ENCODE measurements at places on chromosomes 3 and 15.

GRCh38 chr3:169060037-169060436 lies 603.5 kb downstream of the MECOM start:
- peak; percentile 13 for DNase-seq

GRCh38 chr3:117674321-117674720 lies 964.7 kb downstream of the TUSC7 start:
- no peak for DNase-seq

- peak; percentile 95 for DNase-seq
Measured at GRCh38 chr3:48598323-48599076, 3.4 kb upstream of the COL7A1 start.

- no peak for DNase-seq
Measured at GRCh38 chr15:89632563-89633430, 22.5 kb downstream of the KIF7 start.

- DNase-seq, result no peak
Measured at GRCh38 chr3:191301782-191302411, 27.3 kb upstream of the CCDC50 start.

DNA sequence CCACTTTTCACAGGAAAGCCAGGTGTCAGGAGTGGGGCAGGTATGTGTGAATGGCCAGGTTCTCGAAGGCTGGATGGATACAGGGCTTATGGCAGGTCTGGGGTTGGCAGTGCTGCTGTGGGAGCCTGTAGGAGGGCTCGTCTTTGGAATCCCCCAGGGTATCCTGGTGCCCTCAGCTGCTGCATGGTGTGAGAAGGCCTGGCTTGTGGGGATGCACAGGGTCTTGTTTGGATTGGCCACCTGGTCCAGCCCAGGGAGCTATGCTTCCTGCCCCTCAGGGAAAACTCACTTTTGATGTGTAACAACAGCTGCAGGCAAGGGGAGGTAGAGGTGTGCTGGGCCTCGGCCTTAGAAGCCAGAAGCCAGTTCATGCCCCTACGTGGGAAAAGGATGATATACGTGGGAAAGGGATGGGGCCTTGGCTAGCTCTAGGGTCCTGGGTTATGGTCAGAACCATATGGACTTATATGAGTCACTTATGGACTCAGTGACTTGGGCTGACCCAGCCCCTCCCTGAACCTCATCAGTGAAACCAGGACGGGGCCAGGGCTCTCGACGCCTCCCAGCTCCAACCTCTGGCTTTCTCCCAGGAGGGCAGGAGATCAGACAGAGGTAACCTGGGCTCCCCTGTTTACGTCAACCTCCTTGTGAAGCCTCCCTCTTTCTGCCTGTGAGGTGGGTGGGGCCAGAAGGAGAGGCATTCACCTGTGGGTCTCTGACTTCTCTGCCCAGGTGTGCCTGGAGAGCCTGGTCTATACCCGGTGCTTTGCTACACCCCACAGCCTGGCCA lies 37.8 kb upstream of the CSPG4 start:
- no peak for DNase-seq

GRCh38 chr15:26083896-26084295 lies 220.8 kb upstream of the ATP10A start:
- peak; percentile 28 for DNase-seq

GRCh38 chr3:37400945-37401344 lies 226.6 kb upstream of the LRRFIP2 start:
- DNase-seq, result no peak

DNA sequence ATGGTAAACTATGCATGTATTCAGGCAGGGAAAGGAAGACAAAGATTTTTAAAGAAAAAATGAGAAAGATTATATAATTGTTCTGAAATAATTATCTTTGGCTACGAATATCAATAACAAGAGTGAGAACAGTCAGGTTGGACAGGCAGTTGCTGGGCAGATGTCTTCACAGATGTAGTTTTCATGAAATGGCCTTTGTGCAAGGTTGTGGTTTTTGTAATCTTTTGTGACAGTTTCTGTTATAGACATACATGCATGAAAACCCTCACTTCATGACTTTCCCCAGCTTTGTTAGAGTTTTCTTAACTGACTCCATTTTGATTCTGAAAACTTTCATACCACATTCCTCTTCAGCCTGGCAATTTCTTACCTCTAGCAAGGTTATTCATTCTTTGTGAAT lies 34.9 kb upstream of the SLC25A36 start:
- no peak for DNase-seq

GRCh38 chr3:12707449-12707848 lies 43.5 kb upstream of the RAF1 start:
- no peak for DNase-seq

GRCh38 chr3:55774856-55775255 lies 287.8 kb upstream of the WNT5A start:
- DNase-seq, result no peak

- DNase-seq, result peak; percentile 84
Measured at GRCh38 chr3:53773611-53774368, 72.4 kb downstream of the CHDH start.

DNA sequence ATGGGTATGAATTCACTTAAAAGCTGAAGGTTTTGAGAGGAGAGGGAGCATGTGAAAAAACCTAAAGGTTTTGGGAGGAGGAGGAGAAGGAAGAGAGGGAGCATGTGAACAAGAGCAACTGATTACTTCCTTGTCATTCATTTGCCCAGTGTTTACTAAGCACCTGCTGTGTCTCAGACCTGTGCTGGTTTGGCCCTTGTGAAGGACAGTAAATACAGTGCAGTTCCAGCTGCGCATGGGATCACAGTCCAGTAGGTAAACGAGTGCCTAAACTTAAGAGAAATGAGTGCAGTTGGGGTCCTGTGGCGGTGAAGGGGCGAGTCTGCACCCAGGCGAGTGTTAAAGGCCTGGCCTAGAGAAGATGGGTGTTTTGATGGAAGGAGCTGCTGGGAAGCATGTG lies 38.6 kb downstream of the IGF1R start:
- no peak for DNase-seq

GRCh38 chr3:9750556-9751411 lies 1.0 kb downstream of the OGG1 start:
- no peak for DNase-seq

DNA sequence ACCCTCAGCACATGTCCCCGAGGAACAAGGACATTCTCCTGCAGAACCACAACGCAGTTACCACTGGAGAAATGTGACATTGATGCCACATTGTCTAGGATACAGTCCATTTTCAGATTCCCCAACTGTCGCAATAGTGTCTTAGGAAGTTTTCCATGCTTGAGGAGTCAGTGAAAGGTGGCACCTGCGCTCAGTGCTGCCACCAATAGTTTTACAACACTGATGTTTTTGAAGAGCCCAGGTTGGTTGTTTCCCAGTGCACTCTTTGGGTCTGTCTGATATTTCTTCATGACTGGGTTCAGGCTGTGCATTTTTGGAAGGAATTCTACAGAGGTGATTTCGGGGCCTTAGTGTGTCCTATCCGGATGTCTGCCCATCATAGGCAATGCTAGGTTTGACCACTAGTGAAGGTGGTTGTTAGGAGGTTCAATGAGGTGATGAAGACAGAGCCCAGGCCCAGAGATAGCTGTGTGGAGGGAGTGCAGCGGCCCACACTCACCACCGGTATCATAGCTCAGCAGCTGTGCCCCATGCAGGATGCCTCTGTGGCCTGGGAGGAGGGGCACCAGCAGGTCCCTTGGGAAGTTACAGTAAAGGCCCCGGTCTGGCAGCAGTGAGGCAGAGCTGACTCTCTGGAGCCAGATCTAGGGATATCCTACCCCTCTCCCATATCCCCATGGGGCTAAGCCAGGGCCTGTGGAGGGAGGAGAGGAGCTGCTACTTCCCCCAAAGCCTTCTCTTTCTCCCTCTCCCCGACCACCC lies 96.6 kb downstream of the DNAJB8 start:
- no peak for DNase-seq

- DNase-seq, result no peak
Measured at GRCh38 chr3:13007251-13007941, 65.8 kb downstream of the IQSEC1 start.

GRCh38 chr3:4849739-4850138 lies 129.5 kb upstream of the BHLHE40 start:
- no peak for DNase-seq

DNA sequence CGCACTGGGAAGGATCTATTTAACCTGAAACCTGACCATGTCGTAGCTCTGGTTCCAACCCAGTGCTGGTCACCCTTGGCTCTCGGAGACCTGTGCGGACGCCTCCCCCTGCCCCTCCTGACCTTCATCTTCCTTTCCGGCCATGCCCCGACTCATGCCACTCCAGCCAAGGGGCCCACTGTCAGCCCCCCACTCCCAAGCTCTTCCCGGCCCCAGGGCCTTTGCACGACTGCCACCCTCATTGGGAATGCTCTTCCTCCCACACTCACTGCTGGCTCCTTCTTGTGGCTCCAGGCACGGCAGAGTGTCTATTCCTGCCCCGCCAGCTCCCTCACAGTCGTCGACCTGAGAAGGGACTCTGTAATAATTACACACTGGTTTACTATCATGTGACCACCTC lies 9.4 kb upstream of the IQSEC1 start:
- no peak for DNase-seq

- no peak for DNase-seq
Measured at GRCh38 chr3:9685216-9686049, 18.2 kb upstream of the CPNE9 start.

GRCh38 chr3:178562947-178563232 lies 26.7 kb downstream of the KCNMB2 start:
- DNase-seq, result peak; percentile 58

DNA sequence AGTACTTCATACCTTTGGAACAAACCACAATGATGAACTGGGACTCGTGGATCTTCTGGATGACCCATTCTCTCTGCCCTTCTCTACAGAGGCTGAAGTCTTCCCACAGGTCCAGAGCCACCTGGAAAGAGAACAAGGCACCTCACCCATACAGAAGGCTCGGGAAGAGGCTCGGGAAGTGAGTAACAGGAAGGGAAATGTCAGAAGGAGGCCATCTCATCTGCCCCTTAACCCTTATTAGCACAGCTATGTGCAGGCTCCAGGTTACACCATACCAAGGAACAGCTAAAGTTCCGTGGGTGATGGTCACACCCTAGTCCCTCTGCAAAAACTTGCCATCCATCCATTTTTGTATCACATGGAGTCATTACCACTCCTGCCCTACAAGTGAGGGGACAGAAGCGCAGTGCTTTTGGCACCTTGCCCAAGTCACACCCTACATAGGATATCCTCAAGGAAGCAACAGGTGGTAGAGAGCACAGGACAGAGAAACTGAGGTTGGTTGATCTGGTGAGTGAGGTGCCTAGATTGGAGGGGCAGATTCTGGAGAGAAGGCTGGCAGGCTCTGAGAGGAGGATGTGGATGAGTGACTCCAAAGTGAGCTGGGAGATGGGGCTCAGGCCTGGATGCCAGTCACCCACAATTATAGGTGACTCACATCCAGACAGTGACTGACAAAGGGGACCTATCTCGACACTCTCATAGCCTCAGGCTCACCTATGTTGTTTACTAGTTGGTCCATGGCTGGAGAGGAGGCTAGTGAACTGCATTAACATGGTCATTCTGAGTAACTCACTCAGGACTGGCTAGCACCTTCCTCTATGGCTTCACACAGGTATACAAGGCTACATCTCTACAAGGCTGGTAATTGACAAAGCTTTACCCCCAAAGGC lies 38.2 kb downstream of the SPATA12 start:
- no peak for DNase-seq

DNA sequence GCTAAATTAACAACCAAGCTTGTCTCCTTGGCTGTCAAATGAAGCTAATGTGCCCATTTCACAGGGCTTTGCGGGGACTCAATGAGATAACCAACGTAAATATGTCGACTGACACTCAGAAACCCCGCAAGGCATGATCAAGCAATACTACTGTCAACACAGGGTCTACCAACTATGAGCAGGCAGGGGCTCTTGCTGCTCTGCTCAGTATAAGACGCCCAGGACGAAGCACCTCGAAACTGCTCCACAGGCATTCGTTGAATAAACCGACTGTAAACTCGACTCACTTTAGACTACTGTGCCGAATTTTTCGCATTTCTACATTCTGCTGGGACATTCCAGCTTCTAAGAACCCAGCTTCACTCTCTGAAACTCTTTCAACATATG lies 55.0 kb downstream of the FEZF2 start:
- DNase-seq, result no peak

DNA sequence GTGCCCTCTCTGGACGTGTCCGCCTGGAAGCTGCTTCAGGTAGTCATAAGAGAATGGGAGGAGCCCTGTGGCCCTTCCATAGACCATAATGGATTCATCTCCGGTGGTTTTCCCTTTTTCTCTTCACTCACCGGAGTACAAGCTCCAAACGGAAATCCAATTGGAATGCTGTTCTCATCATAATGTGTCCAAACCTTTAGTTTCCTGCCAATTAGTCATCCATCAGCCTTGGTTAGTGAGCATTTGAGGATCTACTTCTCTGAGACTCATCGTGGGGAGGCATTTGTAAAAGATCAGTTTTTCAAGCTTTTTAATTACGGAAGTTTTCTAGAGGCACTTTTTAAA lies 34.9 kb downstream of the ABHD2 start:
- peak; percentile 50 for DNase-seq

DNA sequence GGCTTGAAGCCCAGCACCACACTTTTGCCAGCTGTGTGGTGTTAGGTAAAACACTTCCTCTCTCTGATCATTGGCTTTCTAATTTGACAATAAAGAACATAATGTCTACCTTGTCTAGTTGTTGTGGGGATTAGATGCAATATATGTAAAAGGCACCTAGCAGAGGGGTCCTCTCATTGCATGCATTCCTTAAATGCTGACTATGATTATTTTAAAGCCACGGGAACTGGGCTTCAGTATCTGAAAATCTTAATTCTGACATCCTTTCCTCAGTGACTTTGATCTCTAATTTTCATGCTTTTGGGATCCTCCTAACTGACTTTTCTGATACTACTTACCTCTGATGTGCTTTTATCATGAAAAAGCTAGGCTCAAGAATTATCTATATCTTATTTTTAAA lies 596.3 kb downstream of the TAFA4 start:
- DNase-seq, result no peak

DNA sequence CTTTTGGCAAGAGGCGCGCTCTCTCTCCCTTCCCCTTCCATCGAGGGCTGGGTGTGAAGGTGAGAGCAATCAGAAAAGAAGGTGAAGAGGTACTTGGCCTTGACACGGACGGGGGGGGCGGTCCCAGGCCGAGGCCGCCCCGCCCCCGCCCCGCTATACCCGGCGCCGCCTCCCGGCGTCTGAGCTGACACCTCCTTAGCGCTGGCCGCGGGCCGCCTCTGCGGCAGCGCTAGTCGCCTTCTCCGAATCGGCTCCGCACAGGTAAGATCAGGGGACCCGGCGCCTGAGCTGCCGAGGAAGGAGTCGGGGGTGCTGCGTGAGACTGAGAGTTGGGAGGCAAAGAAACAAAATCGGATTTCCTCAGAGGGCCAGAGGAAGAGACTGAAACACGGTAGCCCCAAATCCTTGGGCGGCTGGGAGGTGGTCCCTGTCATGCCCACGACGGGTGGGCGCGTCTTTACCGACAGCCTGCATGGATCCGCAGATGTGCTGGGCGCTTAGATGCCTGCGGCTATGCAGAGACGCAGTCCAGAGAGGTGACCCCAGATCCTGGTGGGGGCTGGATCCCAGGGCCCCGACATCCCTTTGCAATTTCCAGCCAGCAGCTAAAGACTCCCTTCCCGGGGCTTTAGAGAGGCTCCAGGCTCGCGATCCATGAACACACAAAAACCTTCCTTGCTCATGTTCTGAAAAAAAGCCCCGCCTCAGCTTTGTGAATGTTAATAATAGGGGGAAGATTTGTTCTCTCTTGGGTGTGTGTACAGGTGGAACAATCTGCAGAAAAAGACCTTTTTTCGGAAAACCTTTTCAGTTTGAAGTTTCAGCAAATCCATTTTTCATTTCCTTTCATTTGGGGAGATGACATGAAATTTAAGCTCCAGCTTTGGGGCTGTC lies at the start of gene ENTPD3:
Gene ENTPD3 (plus strand): TSS at position 184 of the 894 bp plus-strand sequence. CDS start 874 bp downstream, outside the sequence.
- no peak for DNase-seq

GRCh38 chr3:79845546-79845945 lies 77.7 kb upstream of the ROBO1 start:
- DNase-seq, result no peak

GRCh38 chr15:76577879-76578512 lies 241.4 kb downstream of the ISL2 start:
- no peak for DNase-seq

Data from AG08395 (cell line).